ENCODE measurements at places on chromosomes 16 and 17. TPM values are rescaled to one million over a fixed set of nuclear protein-coding genes. Genes with fewer than 3 reads are reported as not detected.

The CCL14 gene
- total RNA-seq: not detected

The MCRIP1 gene
- 126 TPM for total RNA-seq

The IL21R gene
- total RNA-seq: 0.70 TPM

The AIPL1 gene
- total RNA-seq: 0.46 TPM

The TERB1 gene
- total RNA-seq: not detected

The NSRP1 gene
- 23.8 TPM for total RNA-seq

The KCNJ18 gene
- total RNA-seq: not detected

The JPH3 gene
- total RNA-seq: 39.0 TPM

GRCh38 chr17:45700171-45701090 lies 83.7 kb upstream of the CRHR1 start:
- DNase-seq: no peak

- peak; percentile 62 for DNase-seq
These were observed 31.5 kb downstream of the NEUROD2 start for GRCh38 chr17:39576187-39576586.

DNA sequence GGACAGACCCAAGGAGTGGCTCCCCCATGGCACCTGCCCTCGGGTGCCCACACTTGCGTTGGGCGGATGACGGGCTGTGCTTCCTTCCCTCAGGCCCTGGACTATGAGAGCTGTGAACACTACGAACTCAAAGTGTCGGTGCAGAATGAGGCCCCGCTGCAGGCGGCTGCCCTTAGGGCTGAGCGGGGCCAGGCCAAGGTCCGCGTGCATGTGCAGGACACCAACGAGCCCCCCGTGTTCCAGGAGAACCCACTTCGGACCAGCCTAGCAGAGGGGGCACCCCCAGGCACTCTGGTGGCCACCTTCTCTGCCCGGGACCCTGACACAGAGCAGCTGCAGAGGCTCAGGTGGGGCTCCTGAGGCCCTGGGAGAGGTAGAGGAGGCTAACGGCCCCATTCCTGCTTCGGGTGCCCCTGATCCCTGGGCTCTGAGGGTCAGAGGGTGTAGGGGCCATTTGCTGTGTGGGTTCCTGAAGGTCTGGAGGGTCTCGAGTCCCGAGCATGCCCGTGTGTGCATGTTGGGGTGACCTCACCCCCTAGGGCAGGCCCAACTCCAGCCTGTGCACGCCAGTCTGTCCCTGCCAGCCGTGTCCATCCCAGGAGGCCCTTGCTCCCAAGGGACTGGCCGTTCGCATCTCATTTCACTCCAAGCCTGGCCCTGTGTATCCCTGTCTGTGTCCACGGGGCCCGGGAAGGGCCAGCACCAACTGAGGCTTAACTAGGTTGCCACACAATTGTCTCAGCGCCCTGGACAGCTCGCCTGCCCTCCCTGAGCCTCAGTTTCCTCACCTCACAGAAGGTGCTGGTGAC lies 10.0 kb downstream of the SLC22A31 start:
- DNase-seq: no peak

GRCh38 chr17:36136036-36136435 lies 32.4 kb downstream of the CCL4 start:
- DNase-seq: no peak

DNA sequence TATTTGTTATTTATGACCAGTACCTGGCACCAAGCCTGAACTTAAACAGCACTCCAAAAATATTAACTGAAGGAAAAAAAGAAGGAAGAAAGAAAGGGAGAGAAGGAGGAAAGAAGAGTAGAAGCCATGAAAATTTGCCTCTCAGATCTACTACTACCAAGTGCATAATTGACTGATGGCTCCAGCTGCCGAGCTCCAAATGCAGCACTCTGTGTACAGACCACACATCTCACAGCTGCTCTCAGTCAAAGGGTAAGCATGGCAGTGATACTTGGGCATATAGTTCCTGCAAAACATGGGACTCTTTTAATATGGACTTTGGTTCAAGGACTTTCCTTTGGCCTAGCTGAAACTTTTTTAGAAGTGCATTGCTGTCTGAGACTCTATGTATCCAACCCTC lies 44.0 kb upstream of the NOG start:
- no peak for DNase-seq

GRCh38 chr17:38798614-38799500 lies 499 bp downstream of the PIP4K2B start:
- DNase-seq: no peak

GRCh38 chr17:61406537-61406845 lies 6.8 kb downstream of the TBX2 start:
- DNase-seq: no peak

GRCh38 chr17:27453471-27453870 lies 2.8 kb upstream of the KSR1 start:
- DNase-seq: no peak

DNA sequence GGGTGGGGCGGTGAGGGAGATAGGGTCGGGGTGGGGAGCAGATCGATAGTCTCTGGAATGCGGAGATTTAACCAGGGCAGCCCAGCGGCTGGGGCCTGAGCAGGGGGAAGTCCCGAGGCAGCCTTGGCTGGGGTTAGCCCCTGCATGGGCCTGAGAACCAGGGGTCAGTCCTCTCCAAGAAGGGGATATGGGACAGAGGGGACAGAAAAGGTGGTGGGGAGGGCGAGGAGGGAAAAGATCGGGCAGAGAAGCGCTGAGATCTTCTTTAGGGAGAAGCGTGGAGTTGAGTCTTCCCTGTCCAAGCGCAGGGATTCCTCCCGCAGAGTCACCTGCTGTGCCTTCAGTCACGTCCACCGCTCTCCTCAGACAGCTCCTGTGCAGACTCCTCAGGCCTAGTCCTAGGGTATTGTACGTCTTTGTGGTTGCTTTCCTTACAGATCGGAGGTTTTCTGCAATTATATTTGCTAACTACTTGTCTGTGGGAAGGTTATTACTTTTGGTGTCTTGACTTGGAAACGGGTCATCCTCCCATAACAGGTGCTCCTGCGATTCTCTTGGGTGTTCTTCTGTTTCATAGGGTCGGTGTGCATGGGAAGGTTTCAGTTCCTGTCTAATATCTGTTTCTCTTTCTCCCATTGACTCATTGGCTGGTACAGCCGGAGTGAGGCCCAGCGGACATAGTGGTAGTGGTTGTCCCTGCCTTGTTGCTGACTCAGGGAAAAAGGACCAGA lies 952 bp downstream of the CD300A start:
- no peak for DNase-seq

GRCh38 chr17:78935419-78936323 lies 10.5 kb upstream of the TIMP2 start:
- no peak for DNase-seq

DNA sequence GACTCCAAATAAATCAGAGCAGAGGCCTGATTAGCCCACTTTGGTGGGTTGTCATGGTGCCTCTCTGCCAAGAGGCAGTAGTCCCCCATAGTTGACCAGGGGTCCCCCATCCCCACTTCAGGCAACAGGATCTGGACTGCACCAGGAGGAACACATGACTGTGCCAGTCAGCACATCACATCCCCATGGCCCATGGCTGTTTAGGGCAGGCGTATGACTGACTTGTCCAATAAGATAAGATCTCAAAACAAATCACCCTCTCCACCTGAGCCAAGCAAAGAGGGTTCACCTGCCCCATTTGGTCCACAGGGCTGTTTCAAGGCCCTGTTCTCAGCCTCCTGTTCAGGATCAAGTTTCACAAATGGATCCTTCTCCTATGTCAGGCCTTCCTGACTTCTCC lies 93.3 kb downstream of the C16orf78 start:
- DNase-seq: no peak

- DNase-seq: no peak
These were observed 1.4 kb downstream of the PLCD3 start for GRCh38 chr17:45130681-45131615.

DNA sequence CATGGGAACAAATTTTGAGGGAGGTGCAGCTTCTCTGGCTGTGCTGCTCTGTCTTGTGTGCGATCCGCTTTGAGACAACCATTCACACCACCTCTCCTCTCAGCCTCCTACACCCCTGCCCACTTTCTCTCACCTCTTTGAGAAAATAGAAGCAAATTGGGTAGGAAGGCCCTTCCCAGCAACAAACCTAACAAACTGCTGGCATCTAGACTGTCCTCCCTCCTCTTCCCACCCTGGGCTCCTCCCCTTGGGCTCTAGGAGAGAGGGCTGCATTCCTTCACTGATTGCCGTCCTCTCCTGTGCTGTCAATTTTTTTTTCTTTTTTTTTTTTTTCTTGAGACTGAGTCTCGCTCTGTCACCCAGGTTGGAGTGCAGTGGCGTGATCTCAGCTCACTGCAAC lies 13.5 kb downstream of the CDIPT start:
- DNase-seq: no peak

DNA sequence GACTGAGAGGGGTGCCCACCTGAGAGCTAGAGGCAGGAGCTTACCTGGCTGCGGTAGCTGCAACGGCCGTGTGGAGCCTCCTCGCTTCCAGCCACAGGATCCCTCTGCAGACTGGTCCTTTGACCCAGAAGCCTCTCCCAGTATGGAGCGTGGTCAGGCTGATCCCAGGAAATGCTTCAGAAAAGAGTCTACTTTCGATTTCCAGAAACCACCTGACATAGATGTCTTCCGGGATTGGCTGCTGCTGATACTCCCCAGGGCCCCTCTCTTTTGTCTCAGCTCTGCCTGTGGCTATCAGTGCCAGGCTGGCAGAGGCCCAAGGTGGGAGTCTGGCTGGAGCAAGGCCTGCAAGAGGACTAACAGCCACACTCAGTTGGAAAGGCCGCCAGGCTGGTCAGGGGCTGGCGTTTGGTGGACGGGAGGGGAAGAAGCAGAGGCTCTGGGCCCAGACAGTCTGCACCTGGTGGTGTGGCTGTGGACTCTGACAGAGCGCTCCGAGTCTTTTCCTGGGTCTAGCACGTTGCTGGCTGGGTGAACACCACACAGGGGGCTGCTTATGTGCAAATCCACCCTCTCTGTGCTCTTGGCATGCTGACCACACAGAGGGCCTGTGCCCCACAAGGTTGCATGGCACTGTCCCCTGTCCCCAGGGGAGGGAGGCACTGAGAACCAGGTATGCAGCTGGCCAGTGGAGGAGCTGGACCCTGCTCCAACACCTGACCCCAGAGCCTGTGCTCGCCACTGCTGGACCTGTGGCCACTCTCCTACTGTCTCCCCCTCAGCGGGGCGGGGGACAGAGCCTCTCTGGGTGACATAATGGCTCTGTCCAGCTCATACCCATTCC lies at the start of gene LGALS3BP:
Gene LGALS3BP (minus strand): TSS at position 144 of the 844 bp plus-strand sequence. CDS start 2,732 bp downstream, outside the sequence.
- DNase-seq: peak; percentile 49

DNA sequence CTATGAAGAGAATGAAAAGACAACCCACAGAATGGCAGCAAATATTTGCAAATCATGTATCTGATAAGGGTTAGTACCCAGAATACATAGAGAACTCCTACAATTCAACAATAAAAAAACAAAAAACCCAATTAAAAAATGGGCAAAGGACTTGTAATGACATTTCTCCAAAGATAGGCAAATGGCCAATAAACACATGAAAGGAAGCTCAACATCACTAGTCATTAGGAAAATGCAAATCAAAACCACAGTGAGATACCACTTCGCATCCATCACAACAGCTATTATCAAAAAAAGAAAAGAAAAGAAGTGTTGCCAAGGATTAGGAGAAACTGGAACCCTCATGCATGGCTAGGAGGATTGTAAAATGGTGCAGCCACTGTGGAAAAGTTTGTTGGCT lies 45.1 kb upstream of the ARL6IP1 start:
- no peak for DNase-seq

Measured in WTC11 (cell line).